Fibroblast of mammary gland (primary cell): ENCODE measurements at places on chromosomes 3 and 15.
A peak's percentile ranks its signal among the peaks of the same experiment; 100 is the strongest.

DNA sequence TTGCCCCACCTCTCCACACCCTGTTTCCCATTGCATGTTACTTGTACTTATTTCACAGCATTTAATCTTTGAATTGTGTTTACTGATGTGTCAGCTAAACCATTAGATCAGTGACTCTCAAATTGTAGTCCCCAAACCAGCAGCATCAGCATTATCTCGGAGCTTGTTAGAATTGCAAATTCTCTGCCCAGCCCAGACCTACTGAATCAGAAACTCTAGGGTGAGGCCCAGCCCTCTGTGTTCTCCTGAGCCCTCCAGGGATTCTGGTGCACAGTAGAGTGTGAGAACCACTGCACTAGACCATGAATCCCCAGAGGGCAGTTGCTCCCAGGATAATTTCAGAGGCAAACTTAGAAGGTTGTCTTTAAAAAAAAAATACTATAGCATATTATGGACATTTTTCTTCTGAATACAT lies 13.0 kb downstream of the PLD1 start:
- DNase-seq = peak; percentile 29

GRCh38 chr15:33533197-33533596 lies 222.4 kb downstream of the RYR3 start:
- no peak for DNase-seq

DNA sequence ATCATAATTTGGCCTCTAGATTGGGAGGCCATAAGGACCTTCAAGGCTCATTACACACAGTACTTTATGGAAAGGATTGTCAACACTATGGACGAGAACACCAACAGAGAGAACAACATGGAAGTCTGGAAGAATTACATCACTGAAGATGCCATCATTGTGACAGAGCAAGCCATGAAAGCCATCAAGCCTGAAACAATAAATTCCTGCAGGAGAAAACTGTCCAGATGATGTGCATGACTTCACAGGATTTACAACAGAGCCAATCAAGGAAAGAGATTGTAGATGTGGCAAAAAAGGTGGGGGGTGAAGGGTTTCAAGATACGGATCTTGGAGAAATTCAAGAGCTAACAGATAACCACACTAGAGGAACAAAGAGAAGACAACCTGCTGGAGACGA lies 15.9 kb downstream of the IL17RB start:
- no peak for DNase-seq

DNA sequence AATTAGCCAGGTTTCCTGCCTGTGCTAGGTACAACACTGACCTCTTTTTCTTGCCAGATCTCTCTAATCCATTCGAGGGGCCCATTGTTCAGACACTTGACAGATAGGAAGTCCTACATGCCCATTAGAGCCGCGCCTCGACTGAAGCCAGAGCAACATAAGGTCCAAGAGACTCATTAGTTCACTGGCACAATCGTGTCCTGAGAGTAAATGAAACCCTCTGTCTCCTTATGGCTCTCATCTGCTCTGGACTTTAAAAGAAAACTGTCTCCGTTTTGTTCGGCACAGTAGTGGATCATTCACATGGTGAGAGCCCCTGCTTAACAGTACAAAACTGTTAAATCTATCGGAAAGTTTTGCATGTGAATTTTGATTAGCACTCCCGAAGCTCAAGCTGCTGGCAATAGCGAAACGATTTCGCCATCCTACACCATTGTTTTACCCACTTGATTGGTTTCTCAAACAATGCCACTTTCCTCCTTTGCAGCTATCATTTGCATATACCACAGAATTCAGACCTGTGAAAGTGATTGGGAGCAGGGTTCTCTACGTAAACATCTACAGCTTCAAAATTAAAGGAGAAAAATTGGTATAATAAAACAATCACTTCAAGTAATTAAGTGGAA lies 19.0 kb upstream of the C15orf61 start:
- DNase-seq = no peak

DNA sequence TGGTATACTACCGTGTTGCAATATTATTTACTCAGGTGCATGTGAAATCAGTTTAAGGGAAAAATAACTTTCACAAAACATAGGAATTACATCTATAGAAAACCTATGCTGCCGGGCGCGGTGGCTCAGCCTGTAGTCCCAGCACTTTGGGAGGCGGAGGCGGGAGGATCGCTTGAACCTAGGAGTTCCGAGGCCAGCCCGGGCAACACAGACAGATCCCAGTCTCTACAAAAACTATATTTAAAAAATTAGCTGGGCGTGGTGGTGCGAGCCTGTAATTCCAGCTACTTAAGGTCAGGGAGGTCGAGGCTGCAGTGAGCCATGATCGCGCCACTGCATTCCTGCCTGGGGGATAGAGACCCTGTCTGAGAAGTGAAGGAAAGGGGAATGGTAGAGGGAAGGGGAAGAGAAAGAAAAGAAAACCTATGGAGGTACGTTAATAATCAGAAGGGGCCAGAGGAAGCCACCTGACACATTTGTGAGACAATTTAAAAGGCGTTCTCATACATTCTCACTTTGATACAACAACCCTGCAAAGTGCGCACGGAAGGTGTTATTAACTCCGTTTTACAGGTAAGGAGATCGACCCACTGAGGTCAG lies 456 bp upstream of the TMEM62 start:
- DNase-seq = no peak

DNA sequence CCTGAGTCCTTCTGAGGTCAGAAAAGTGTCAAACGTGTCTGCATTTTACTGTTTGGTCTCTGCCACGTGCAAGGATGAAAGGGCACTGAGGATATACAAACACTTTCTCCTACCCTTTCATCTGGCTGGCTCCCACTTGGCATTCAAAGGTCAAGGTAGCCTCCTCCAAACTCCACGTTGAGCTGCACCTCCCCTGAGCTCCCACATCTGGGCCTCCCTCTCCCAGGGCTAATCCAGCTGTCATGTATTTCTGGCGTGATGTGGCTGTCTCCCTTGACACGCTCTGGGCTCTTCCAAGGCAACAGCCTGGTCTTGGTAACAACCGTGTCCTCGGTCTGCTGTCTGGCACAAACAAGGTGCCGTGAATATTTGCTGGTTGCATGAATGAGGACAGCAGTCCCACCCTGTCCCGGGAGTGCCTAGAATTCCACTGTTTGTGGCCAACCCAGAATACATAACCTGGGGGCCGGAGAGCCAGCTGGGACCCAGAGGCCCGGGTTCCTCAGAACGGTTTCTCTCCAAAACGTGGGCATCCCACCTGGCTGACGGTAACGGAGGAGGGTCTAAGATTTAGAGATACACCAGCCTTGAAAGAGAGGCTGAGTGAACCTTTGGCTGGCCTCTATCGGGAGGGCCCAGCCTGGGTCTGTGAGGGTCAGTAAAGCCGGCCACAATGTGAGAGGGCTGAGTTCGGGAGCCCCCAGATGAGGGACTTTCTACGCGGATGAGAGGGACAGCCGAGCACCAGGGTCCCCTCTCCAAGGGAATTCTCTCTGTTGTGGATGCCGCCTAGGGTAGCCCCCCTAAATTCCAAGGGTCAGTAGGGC lies 767 bp downstream of the GLT8D1 start:
- DNase-seq = peak; percentile 28

DNA sequence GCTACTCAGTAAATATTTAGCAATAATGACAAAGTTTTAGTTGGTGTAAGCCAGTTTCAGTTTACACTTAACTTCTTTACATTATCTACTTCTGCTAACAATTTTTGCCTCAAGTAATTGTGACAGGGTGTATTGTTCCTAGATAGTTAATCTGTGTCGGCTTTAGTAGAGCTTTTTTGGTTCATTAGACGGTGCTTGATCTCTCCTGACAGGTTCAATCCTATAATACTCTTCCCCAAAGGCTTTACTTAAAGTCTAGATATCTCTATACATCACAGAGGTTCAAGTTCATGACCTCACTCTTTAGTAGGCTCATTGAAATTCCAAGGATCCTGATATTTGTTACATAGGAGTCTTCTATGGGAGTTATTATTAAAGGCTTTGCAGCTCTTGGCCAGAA lies 365.6 kb upstream of the DPPA4 start:
- no peak for DNase-seq
